Fibroblast of skin of right biceps (primary cell): ENCODE measurements at places on chromosomes 2 and 18.

DNA sequence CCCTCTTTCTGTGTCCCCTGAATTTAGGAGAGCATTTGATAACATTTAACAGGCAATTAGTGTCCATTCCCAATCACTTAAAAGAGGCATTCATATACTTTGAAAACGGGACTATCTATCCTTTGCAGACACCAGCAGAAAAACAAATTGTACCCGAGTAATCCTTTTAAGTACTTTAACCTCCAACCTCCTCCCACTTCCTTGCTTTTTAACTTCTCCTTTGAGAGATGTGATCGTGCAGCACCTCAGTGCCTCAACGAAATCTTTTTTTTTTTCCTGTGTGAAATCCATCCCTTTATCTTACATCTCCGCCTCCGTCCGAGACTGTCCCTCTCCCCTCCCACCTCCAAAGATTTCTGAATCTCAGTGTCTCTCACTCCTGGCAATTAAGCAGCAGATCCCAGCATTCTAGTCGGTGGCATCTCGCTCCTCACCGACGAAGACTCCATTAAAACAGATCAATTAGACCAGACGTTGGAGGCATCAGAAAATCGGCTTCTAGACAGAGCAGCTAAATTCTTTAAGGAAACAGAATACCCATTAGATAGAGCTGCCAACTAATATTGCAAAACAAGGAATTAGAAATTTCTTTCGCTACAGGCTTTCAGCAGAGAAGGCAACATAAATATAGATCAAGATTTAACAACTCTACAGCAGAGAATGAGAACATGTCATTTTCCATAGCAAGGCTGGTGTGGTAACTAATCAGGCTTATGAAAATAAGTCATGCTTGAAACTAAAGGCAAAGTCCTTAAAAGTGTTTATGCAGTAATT, 1.9 kb upstream of the TMEFF2 start:
- DNase-seq = no peak

- DNase-seq = no peak
Measured at GRCh38 chr2:110773401-110773921, 41.1 kb downstream of the ACOXL start.

DNA sequence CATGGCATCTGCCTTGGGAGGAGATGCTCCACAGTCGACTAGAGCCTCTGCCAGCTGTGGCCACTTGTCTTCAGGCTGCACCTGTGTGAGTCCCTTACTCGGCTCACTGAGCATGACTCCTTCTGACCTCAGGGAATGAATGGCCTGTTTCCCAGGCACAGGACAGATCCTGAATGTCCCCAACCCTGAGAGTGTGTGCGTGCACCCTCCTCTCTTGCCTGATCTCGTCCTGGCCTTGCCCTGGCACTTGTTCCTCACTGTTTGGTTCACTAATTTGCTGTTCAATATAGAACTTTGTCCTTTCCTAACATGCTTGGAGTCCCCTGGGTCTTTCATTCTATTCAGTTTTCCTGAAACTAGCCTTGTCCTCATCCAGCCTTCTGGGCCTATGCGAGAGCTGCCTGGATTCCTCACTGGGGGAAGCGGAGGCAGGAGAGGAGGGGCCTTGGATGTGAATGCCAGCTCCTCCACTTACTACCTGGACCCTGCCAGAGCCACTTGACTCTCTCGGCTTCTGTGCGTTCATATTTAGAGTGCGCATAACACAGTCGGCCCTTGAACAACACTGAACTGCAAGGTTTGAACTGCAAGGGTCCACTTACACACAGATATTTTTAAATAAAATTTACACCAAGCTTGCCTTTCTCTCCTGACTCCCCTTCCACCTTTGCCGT, 184.8 kb downstream of the ACKR3 start:
- DNase-seq = no peak

- DNase-seq = no peak
Measured at GRCh38 chr18:45339810-45340550, 275.3 kb upstream of the SLC14A2 start.

- DNase-seq = no peak
Measured at GRCh38 chr2:239165206-239165831, 235.5 kb downstream of the HDAC4 start.
